Stimulated activated CD4-positive, alpha-beta T cell treated with anti-CD3 and anti-CD28 coated beads, Interleukin-1b, Interleukin-23, amount 100 ng/mL, for 48 hours (primary cell): ENCODE measurements at places on chromosomes 2 and 18.

GRCh38 chr2:173008786-173009185 is 66.9 kb upstream of the MAP3K20 start:
- DNase-seq = no peak

GRCh38 chr2:20509770-20510490 is 63.1 kb downstream of the RHOB start:
- no peak for DNase-seq

- DNase-seq = no peak
These were observed 297.3 kb downstream of the ETAA1 start for GRCh38 chr2:67694445-67694844.

DNA sequence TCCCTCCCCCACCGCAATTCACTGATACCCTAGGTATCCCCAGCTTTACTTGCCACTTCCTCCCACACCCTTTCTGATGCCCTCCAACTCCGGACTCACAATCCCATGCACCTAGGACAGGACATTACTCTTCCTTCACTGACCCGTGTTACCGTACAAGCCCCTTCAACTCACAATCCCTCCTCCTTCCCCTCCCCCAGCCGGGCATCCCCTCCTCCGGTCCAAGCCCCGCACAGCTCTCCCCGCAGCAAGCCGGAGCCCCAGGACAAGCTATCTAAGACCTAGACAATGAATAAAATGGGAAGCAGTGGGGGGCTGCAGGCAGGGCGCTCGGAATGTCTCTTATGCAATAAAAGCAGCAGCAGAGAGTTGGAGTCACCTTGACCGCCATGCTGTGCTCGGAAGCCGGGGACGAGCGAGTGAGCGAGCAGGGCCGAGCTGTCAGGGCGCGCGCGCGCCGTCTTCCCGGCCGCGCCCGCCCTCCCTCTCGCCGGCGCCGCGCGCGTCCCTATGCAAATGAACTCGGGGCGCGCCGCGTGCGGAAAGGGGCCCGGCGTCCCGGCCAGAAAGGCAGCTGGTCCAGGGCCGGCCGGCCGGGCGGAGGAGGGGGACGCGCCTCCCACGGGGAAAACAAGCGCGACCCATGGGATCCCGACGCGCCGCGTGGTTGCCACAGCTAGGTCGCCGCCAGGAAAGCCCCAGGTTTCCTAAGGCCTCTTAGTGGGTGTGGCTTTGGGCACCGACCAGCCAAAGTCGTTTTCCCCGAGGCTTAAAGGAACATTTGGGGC is at the start of gene SLC25A12:
SLC25A12 (minus strand) TSS at position 421 of the 788 bp plus-strand sequence; CDS start at position 391, 30 bp downstream.
- peak; percentile 75 for DNase-seq

DNA sequence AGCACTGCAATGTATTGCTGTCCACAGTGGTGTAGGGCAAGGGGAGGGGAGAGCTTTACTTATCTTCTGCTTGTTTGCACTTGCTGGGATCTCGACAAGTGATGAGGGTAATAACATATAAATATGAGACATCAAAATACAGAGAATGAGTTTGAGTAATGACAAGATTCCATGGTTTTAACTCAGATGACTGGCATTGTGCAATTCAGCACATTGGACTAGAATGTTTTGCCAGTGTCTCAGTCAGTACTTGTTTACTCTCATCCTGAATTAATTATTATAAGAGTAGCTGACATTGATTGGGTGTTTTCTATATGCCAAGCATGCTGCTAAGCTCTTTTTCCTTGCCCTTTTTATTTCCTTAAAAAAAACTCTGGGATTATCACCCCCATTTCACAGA is 306.7 kb upstream of the MMADHC start:
- no peak for DNase-seq

DNA sequence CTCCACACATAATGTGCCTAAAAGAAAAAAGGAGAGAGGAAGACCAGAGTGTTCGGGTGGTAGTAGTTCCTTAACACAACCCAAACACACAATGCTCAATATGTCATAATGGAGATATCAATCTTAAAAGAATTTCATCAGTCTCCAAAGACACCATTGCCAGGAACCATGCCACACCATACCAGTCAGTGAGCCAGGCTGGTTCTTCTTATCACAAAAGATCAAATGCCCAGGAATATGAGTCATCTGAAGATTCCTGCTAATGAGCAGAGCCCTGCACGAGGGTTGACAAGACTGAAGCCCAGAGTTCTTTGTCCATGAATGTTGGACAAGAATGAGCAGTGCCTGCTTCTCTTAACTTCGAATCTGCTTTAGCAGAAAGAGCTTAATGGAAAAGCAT is 262.3 kb downstream of the ZNF516 start:
- no peak for DNase-seq

DNA sequence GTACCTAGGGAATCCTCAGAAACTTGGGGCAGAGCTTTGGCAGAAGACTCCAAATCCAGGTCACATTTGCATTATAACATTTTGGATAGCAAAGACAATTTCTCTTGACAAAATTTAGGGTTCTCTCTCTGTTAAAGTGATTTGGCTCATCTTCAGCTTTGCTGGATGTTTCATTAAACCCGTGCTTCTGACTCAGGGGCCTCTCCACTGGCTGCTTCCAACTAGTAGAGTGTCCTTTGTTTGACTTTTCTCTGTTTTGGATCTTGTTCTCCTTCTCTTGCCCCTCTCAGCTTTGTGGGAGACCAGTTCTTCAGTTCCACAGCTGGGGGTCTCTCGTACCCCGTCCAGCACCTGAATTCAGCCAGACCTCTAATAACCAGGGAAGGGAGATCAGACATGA is 145.6 kb downstream of the PLCL1 start:
- DNase-seq = no peak

DNA sequence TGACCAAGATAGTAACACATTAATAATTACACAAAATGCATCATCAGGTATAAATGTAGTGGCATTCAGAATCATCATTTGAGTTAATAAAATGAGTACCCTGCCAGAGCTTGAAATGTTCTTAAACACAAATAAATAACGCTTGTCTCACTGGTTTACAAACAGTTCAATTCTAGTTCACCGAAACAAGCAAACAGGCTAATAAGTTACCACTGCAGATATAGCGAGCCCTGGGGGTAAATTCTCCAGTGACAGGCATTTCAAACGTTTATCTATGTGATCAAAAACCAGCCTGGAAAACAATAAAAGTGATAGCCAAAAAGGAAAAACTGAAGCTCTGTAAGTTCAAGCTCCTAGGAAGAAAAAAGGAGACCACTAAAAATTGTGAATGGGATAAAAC is 152.6 kb downstream of the THADA start:
- DNase-seq = no peak

DNA sequence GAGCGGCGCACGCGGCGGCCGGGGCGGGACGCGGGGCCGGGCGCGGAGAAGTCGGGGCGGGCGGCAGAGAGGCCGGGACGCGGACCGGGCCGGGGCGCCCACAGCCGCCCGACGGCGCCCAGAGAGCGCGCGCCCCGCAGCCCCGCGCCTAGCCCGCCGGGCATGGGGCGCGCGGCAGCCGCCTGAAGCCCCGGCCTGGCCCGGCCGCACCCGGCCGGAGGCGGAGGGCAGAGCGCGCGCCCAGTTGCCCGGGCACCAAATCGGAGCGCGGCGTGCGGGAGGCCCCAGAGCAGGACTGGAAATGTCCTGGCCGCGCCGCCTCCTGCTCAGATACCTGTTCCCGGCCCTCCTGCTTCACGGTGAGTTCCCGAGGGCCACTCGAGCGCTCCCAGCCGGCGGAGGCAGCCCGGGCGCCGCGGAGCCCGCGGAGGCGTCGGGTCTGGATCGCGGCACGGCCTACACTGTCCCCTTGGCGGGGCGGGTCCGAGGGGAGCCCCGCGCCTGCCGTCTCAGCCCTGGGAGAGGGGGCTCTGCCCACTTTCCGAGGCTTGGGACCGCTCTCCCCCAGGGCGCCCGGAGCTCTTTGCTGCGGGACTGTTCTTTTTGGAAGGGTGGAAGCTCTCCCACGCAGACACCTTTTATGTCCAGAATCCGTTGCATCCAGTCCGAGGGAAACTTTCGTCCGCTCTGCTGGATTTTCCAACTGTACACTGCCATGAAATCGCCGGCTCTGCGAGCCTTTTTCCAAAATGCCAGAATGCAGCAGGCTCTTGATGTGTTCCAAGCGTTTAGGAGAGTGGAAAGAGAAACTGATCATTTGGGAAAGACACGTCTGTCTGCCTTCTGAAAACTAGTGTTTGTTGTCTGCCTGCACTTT is 484 bp downstream of the APCDD1 start:
- no peak for DNase-seq

- DNase-seq = no peak
These were observed 164.1 kb downstream of the CCDC85A start for GRCh38 chr2:56347881-56348280.

GRCh38 chr2:74399785-74400184 is 19.7 kb upstream of the DCTN1 start:
- no peak for DNase-seq

DNA sequence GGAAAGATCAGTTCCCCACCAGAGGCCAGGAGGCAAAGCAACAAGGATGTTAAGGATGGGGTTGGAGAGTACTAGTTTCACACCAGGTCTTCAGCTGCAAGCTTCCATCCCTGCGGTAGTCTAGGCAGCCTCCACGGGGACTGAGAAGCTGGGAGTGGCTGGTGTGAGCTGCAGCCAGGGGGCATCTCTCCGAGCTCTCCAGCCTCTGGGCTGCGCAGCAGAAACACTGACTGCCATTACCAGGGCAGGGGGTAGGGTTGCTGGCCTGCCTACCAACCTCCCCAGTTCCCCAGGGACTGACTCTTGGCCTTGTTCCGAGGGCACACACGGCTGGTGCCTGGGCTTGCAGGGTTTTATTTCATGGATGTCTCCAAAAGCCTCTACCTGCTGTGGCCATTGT is 15.9 kb downstream of the GATA6 start:
- DNase-seq = no peak

- peak; percentile 5 for DNase-seq
These were observed 37.5 kb upstream of the ZNF385B start for GRCh38 chr2:179898873-179899272.

DNA sequence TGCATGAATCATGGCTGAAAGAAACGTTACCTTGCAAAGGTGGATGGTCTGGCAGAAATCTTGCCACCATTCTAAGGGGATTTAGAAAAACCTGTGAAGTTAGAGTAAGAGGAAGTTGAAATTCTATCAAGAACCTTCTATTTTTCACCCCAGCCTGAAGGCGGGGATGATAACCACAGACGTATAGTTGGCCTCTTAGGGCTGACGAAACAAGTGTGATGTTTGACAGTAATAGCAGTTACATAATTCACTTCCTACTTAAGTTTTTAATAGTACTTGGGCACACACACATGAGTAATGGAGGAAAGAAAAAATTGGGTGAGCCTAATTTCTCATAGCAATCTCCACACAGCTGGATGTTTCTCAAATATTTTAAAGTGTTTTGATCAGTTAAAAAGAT is 336.6 kb upstream of the SALL3 start:
- DNase-seq = no peak

GRCh38 chr2:878245-878930 is 72.3 kb upstream of the SNTG2 start:
- no peak for DNase-seq

DNA sequence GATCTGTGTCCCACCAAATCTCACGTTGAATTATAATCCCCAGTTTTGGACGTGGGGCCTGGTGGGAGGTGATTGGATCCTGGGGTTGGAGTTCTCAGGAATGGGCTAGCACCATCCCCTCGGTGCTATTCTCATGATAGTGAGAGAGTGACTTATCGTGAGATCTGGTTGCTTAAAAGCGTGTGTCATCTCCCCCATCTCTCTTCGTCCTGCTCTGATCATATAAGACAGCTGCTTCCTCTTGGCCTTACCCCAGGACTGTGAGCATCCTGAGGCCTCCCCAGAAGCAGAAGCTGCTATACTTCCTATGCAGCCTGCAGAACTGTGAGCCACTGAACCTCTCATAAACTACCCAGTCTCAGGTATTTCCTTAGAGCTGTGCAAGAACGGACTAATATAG is 163.7 kb upstream of the NDUFV2 start:
- no peak for DNase-seq

- no peak for DNase-seq
These were observed 9.6 kb downstream of the RRM2 start for GRCh38 chr2:10132043-10132575.

GRCh38 chr2:25098056-25098455 is 56.2 kb downstream of the EFR3B start:
- no peak for DNase-seq

- no peak for DNase-seq
These were observed 16.9 kb upstream of the TUBB6 start for GRCh38 chr18:12291161-12291560.

GRCh38 chr2:200467806-200468681 is 41.8 kb downstream of the KCTD18 start:
- no peak for DNase-seq

- DNase-seq = no peak
These were observed 67.7 kb downstream of the ZNF521 start for GRCh38 chr18:25284281-25284680.

DNA sequence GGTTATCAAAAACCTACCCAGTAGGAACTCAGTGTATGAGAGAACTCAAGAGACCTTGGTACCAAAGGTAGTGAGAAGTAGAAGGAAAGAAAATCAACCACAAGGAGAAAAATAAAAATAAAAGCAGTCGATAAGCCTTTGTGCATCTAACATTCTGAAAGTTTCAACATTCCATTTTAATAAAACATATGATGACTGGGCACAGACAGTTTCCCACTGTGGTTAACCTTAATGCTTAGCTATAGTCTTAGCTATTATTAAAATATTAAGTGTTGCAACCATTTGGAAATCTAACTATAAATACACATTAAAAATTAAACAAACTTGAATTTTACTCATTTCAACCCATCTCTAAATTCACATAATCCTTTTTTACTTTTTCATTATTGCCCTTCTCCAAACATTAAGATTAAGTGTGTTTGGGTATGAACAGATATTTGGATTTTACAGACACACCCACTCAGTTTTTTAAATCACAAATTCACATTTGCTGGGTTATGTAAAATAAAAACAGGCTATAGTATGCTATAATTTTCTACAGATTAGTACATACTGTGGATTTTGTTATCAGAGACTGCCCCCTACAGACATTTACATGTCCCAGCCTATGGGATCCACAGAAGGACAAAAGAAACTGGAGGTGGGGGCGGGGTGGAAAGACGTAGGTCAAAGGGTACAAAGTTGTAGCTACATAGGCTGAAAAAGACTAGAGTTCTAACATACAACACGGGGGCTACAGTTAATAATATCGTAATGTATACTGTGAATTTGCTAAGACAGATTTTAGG is 32.8 kb downstream of the SRBD1 start:
- DNase-seq = no peak

GRCh38 chr2:7358865-7359447 is 441.7 kb downstream of the RNF144A start:
- DNase-seq = peak; percentile 6

DNA sequence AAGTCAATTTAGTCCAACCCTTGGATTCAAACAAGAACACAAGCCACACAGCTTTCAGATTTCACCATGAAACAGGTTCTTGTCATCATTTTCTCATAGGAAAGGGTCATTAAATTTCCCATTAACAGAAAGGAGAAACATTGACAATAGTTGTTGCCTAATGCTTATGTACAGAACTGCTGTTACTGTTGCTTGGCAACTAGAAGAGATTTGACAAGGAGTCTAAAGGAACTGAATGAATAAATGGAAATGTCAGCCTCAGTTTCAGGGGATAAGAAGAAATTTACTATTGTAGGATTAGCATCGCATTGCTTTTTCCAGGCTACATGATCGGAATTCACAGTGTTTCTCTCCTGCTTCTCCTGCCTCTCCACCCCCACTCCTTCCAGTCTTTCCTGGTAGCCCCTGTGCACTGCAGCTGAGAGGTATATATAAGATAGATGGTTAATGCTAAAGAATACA is 90.3 kb downstream of the SPATS2L start:
- DNase-seq = no peak

GRCh38 chr2:88638123-88638650 is 10.9 kb upstream of the EIF2AK3 start:
- DNase-seq = no peak

- DNase-seq = peak; percentile 93
These were observed 163.8 kb downstream of the FAM210A start for GRCh38 chr18:13562494-13563029.
